ENCODE measurements at places on chromosomes 4 and X. TPM values are rescaled to one million over a fixed set of nuclear protein-coding genes. Genes with fewer than 3 reads are reported as not detected.

Gene SAGE1
- total RNA-seq: not detected

Gene BGN
- not detected for total RNA-seq

Gene PCDH19
- total RNA-seq: not detected

Gene SPP1
- total RNA-seq: not detected

Gene DUX4
- total RNA-seq: not detected

Gene VSIG1
- total RNA-seq: 1.2 TPM

Gene MUC7
- total RNA-seq: not detected

Gene LETM1
- total RNA-seq: 41.1 TPM

Gene TMSB15C
- 1.6 TPM for total RNA-seq

Gene CORIN
- total RNA-seq: 0.56 TPM

Gene ELF2
- total RNA-seq: 24.2 TPM

Gene NKX6-1
- total RNA-seq: not detected

Gene AKAP4
- not detected for total RNA-seq

Gene ADH1B
- total RNA-seq: not detected

Gene GAGE12F
- not detected for total RNA-seq

Gene JAKMIP1
- total RNA-seq: 17.7 TPM

Gene FSTL5
- total RNA-seq: not detected

Gene POU3F4
- not detected for total RNA-seq

Gene PABPC1L2A
- total RNA-seq: not detected

Gene CSN2
- not detected for total RNA-seq

Gene IL13RA2
- total RNA-seq: not detected

Gene GPC4
- not detected for total RNA-seq

Gene TSPAN6
- not detected for total RNA-seq
